Activated CD8-positive, alpha-beta memory T cell treated with anti-CD3 and anti-CD28 coated beads, Interleukin-2, amount 50 U/mL, for 4 hours (primary cell): ENCODE measurements at places on chromosomes 4 and X.

DNA sequence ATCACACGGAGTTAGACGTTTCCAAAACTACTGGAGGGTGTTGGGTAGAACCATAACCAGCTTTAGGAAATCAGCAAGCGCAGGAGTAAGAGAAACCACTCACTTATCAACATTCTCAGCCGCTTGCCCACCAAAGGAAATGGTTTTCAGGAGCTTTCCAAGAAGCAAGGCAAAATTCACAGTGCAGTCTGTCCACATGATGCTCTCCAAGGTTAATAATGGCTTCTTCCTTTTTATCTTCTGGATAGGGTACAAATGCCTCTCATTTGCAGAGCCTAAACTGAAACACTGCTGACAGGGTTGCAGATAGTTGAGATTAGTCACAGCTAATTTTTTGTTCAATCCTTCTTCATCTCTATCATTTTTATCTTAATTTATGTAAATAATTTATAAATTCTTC is 705.4 kb downstream of the RAB28 start:
- DNase-seq = no peak

- no peak for DNase-seq
Observed at GRCh38 chrX:39726771-39727170, 371.0 kb downstream of the BCOR start.

GRCh38 chr4:171622729-171623128 is 190.5 kb upstream of the GALNTL6 start:
- DNase-seq = no peak

- no peak for DNase-seq
Observed at GRCh38 chr4:82044141-82044993, 329.4 kb downstream of the HNRNPD start.

- DNase-seq = no peak
Observed at GRCh38 chr4:14965071-14965470, 37.2 kb upstream of the CPEB2 start.

- DNase-seq = no peak
Observed at GRCh38 chr4:185213877-185214276, 4.5 kb downstream of the SNX25 start.

DNA sequence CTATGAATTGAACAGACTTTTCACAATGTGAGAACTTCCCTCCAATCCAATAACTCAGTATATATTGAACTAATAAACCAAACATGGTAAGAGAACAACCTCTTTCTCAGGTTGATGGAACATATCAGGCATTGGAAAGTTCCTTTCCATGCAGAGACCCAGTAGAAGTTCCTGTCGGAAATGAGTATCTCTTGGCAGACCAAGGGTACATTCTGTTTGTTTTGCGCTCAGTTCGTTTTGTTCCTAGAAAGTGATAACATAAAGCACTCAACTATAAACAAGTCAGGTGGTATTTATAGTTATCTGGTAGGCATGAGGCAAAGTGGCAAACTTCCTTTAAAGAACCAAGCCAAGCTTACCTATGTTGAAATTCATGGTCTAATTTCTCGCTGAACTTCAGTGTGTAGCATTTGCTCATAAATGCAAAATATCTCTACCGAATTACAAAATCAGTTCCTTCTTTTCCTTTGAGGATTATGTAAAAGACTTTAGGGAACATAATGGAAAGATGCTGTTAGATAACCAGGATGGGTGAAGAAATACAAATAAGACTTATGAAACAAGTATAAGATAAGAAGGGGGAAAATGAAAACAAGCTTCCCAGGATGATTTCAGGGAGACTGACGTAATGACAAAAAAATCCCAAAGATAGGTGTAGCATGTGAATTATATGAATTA is 120.3 kb downstream of the ARHGAP24 start:
- DNase-seq = no peak

DNA sequence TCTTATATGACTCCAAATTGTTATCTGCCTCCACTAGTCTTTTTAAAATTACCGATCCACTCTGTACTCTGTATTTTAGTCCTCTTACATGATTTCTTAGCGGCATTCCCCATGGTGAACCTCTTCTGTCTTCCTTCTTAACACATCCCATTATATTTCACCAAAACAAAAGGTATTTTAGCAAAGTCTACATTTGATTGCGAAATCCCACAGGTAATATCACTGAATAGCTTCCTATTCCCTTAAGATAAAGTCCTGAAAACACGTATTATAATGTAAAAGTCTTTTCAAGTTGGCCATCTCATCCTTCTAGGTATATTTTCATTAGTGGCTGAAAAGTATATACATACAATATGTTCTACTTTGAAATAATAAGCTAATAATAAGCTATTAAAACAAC is 2016.0 kb upstream of the IGFBP7 start:
- no peak for DNase-seq

- DNase-seq = no peak
Observed at GRCh38 chrX:127011629-127012028, 192.1 kb downstream of the PRR32 start.

- DNase-seq = no peak
Observed at GRCh38 chr4:146338512-146338911, 124.2 kb downstream of the REELD1 start.

DNA sequence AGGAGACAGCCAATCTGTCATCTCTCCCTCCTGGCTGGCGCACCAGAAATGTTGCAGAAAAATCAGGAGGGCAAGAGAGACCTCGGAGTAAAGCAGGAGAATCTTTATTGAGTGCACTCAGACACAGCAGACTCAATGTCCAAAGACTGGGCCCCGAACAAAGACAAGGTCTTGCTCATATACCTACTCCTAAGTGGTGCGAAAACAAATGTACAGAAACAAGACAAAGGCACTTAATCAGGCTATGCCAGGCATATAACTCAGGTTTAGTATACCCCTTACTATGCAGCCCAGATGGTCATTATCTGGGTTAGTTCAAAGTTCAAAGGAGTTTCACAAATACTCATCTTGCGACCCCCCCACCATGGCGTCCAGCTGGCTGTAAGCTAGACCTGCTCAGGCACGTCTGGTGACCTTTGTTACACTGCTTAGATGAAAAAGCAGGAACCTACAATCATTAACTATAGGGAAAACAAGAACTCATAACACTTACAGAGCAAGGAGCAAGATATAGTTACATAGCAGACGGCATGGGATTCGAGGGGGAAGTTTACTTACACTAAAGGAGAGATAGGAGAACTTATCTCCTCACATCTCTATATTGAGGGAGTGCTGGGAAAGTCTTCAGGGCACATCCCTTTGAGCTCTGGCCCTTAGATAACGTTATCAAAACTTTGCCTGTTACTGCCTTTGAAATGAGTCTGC is 27.5 kb downstream of the SULT1E1 start:
- no peak for DNase-seq

GRCh38 chr4:3756343-3757059 is 9.7 kb upstream of the ADRA2C start:
- no peak for DNase-seq

DNA sequence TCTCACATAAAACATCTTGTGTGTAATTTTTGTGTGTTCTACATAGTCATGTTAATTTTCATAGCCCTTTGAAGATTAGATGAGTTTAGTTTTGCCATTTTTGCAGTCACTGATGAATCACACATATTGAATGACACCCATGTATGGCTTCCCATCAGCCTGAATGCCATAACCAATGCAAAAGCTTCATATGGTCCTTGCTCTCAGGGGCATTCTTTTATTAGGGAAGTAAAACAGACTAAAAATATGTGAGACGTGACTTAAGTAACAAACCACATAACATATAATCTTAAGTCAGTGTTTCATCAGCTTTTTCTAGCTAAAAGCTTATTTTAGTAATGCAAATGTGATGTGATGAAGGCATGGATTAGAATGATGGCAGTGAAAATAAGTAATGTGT is 8.2 kb downstream of the SLC25A4 start:
- DNase-seq = no peak

DNA sequence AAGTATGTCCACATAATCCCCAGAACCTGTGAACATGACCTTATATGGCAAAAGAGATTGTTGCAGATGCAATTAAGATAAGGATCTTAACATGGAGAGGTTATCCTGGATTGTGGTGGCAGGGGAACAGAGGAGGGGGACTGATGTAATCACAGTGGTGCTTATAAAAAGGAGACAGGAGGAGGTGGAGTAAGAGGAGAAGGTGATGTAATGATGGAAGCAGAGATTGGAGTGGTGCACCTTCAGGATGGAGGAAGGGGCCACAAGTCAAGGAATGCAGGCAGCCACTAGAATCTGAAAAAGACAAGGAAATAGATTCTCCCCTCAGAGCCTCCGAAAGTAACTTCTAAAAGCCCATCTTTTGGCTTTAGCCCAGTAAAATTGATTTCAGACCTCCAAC is 388.4 kb downstream of the BCOR start:
- DNase-seq = no peak

- DNase-seq = no peak
Observed at GRCh38 chr4:68123525-68123924, 6.1 kb downstream of the TMPRSS11F start.

- no peak for DNase-seq
Observed at GRCh38 chrX:97787311-97787710, 903.6 kb downstream of the RPA4 start.

DNA sequence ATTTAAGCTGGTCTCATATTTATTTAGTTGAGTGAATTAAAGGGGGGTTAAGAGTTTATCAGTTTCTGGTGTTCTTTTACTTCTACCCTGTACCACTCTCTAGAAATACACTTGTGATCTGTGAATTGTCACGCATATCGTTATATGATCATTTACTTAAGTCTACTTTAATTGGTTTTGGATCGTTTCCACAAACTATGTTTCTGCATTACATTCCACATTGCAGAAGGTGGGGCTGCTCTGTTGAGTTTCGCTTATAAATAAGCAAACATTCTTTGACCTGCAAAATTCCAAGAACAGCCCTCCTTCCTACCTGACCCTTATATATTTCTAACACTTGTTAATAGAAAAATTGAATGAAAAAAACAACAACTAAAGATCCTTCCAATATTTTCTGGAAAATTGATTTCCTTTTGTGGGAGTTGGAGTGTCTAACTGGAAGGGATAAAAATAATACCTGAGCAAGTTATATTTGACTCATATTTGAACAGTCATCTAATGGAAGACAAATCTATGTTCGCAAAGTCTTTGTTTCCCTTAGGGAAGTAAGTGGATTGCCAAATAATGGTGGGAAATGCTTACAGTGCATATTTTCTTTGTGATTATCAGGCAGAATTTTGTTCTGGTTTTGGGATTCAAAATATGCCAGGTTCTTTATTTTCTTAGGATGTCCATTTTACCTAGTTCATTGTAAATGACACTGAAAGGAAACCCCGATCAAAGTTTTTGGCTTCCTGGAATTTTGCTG is 152.7 kb downstream of the RELL1 start:
- DNase-seq = no peak

- DNase-seq = no peak
Observed at GRCh38 chrX:133364196-133364595, 51.1 kb downstream of the GPC4 start.
